DMS79 (cell line): ENCODE measurements at places on chromosomes 2 and 18.

DNA sequence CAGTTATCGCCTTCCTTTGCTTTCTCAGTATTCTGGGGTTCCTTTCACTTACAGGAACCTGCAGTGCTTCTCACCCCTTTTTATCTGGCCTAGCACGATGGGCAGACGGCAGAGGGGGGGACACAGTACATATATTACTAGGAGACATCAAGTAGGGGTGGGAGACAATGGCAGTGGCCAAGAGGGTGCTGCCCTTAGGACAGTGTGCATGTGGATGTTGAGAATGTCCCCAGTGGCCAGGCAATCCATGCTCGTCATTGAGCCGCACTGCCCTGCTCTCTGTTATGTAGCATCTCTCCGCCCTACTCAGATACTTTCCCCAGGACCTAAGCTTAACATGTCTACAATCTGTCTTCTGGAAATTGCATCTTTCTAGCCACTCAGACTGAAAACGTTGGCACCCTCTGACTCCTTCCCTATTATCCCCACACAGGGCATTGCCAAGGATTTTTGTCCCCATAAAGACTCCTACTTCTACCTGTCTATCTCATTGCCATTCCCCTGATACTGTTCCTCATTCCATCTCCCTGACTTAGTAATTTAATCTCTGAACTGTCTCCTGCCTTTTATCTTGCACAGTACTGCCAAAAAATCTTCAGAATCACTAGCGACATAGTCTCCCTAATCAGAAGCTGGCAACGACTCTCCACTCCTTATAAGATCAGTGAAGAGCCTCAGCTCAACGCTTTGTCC, 6.6 kb downstream of the DSG2 start:
- no peak for DNase-seq

DNA sequence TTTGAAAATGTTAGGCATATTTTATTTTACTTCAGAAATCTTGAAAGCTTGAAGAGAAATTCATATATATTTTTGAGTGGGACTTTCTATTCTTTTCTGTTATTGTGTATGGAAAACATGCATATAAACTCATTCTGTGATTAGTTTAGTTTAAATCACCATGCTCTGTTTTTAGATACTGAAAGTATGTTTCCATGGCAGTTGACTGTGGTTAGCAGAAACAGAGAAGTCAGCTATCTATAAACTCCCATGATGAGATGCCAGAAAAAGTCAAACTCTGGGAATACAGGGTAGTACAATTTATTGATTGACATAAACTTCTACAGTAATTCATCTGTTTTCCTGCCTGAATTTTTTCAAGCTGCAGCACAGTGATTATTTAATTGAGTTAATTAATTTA, 905.3 kb upstream of the VRK2 start:
- no peak for DNase-seq

- DNase-seq, result no peak
These were observed 300.7 kb downstream of the NOL4 start for GRCh38 chr18:33923980-33924379.

- no peak for DNase-seq
These were observed 187.3 kb downstream of the VAPA start for GRCh38 chr18:10100941-10101701.

- DNase-seq, result peak; percentile 69
These were observed 55.4 kb upstream of the NCOA1 start for GRCh38 chr2:24435391-24436316.

- no peak for DNase-seq
These were observed 85.8 kb downstream of the PKP4 start for GRCh38 chr2:158542577-158542976.

DNA sequence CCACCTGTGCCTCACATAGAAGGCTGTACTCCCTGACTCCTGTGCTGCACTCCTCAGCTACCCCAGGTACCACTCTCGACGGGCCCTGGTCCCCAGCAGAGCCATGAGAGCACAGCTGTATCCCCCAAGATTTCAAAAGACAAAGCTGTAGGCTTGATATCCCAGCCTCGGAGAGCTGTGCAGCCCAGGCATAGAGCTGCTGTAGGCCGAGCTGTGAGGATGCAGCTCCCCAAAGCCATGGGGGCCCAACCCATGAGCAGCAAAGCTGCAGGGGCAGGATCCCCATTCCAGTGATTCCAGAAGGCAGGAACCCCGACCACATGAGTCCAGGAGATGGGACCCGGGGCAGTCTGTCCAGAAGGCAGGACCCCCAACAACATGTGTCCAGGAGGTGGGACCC, 123.8 kb upstream of the CBLN2 start:
- DNase-seq, result no peak

DNA sequence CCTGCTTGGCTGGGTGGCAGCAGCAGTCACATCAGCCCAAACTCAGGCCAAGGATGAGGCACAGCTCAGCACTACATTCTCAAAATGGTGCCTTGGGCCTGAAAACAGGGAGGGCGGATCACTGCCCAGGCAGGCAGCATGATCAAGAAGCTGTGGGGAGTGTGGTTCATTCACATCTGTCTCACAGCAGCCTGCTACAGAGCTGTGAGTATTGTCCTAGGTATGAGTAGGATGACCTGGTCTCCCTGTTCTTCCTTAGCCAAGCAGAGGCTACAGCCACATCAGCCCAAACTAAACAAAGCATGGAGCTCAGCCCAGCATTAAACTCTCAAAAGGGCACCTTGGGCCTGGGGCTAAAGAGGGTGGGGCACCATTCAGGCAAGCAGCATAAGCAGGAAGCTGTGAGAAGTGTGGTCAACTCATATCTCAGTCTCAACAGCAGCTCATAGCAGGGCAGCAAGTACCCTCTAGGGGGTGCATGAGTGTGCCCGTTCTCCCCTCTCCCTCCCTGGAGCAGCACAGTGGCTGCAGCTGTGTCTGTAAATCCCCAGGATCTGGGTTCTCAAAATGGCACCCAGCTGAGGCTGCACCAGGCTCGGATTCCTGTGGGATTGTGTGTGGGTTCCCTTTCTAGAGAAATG, 139.6 kb downstream of the TRABD2A start:
- DNase-seq, result no peak

DNA sequence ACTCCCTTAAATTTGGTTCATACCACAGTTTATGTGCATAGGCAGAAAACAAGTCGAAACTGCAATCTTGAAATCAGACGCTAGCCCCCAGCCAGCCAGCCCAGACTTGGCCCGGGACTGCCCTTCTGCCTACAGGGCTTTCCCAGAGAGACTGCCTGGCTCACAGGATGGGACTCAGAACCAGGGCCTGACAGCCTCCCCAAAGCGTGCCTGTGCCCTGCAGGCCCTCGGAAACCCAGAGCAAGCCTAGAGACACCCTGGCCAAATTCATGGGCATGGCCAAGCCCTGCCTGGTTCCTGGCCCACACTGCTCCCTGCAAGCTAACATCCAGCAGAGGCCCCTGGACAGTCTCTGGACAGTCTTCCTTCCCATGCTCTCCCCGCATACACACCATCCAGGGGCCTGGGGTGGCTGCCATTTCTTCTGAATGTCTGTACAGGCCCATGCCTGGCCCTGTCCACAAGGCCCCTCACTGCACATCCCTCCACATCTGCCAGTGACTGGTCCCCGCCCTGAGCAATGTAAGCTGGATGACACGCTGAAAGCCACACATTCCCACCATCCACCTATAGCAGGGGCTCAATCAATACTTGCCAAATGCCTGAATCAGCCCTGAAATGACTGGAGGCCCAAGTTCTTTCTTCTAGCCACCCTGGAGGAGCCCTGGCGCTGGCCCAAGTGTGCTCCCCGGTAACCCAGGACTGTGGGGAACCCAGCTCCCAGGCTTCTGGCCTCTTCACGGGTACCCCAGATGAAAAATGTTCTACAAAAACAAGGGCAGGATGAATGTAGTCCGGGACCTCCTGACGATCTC, 73.1 kb downstream of the HDAC4 start:
- DNase-seq, result no peak

DNA sequence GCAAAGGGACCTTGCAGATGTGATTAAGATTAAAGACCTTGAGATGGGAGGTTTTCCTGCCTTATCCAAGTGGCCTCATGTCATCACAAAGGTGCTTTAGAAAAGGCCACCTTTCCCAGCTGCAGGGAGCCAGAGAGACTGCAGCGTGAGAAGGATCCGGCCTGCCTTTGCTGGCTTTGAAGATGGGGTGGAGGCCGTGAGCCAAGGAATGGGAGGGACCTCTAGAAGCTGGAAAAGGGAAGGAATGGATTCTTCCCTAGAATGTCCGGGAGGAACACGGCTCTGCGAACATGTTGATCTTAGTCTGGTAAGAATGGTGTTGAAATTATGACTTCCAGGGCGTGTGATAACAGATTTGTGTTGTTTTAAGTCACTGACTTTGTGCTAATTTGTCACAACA, 39.9 kb upstream of the CREG2 start:
- DNase-seq, result no peak

DNA sequence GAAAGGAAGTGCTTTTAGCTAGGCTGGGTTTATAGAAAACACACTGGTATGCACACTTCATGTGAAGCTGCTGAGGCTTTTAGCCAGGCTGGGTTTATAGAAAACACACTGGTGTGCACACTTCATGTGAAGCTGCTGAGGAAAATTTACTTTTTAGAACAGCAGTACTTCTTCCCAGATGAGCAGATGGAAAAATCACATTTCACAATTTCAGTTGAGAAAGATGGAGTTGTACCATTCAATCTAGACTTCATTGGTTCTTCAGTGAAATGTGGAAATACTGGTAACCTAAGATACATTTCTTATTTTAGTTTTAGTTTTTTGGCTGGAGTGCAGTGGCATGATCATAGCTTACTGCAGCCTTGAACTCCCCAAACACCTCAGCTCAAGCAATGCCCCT, 11.1 kb downstream of the SNTG2 start:
- DNase-seq, result no peak

DNA sequence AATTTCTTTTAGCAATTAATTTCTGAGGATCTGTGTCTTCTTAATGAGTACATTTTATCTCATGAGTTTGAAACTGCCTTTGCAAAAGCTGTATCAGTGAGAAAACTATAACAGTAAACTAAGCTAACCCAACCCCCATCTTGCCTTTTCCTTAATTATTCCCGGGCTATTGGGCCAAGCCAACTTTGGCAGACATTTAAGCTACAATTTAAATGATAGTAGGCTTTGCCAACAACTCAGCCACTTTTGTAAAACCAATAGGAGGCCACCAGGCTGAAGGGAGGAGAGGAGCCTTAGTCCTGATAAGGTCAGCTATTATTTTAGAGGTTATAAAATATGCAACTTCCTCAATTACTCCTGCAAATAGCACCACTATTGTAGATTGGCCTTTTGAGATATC, 218.0 kb upstream of the KCNJ3 start:
- DNase-seq, result no peak

DNA sequence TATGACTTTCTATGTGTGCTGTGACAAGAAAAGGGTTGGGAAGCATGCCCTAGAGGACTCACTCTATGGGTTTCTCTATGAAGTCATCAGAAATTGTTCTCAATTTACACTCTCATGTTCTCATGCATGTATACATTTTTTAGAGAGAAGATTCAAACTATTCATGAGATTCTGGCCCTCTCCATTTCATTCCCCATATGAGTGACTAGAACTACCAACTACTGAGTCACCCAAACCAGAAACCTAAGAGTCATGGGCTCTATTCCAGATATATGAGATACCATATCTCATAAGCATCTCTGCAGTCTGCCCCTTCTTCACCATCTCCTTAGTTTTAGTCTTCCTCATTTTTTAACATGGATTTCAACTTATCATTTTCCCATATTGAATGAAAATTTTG, 87.7 kb downstream of the EXOC6B start:
- DNase-seq, result no peak

DNA sequence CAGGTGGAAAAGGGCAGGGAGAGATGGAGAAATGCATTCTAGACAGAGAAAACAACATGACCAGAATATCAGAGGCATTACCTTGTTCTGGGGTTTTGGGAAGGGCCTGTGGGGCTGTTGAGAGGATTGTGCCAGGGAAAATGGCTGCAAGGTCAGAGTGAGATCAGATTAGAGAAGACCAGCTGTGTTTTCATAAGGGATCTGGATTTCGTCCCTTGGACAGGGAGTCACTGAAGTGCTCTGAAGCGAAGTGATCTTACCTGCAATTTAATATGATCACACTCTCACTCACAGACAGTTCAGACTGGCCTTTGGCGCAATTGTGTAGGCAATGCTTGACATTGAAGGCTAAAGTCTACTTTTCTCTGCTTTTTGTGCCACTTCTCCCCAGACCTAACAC, 20.3 kb upstream of the REG3G start:
- DNase-seq, result no peak

DNA sequence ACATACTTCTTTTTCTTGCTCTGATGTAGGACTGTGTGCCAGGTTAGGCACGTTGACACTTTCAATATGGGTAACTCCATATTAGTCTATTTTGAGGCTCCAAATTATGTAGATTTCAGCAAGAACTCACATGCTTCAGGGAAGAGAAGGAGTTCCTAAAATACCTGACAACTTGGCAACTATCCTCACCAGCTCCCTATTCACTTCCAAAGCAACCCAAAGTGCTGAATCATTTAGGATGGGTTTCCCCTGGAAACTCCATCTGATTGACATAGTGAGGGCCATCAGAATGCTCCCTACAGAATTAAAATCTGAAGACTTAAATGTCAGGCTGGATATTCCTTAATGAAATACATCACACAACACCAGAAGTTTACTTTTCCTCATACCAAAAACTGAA, 32.5 kb upstream of the NFU1 start:
- no peak for DNase-seq

GRCh38 chr2:65055422-65056214, 598 bp upstream of the CEP68 start:
- DNase-seq, result no peak

DNA sequence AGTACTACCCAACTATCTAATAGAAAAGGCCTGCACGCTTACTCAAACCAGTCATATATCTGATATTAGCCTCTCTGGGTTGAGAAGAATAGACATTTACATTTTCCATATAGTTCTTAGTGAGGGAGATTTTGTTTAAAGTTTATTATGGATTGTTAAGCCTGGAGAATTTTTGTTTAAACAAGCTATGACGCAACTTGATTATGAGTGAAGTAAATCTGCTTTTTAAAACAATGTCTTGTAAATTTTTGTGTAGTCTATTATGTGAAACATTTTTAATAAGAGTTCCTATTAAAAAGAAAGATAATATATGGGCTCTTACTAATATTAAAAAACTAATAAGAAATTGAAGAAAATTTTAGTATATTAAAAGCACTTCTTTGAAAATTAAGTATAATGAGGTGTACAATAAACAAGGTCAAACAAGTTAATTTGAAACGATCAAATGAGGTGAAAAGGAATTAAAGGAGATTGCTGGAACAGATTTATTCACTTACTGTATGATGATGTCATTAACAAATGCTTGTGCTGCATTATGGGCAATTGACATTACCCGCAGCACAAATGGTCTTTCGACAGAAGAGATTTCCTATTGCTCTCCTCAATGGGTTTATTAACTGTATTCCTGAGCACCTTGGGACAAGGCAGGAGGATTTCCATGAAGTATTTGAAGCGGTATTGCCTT, 229.2 kb upstream of the SMIM21 start:
- DNase-seq, result no peak

DNA sequence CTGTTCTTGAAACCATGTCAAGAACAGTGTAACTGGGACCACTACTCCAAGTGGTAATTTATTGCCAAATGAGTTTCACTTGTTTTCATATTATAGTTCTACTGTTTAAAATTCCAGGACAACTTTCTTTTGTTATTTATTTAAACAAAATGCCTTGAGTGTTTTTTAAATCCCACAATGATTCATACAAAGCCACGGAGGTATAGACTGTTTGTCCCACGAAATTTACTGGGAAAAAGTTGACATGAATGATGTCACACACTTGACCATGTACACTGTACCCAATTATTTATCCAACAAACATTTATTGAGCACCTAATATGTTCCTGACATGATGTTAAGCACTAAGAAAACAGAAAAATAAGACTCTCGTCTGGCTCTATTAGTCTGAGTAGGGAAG, 243.9 kb upstream of the SIX2 start:
- DNase-seq, result no peak
